GM23248 (cell line): ENCODE measurements at places on chromosomes 2 and 18. TPM values are rescaled to one million over a fixed set of nuclear protein-coding genes. Genes with fewer than 3 reads are reported as not detected.

DNA sequence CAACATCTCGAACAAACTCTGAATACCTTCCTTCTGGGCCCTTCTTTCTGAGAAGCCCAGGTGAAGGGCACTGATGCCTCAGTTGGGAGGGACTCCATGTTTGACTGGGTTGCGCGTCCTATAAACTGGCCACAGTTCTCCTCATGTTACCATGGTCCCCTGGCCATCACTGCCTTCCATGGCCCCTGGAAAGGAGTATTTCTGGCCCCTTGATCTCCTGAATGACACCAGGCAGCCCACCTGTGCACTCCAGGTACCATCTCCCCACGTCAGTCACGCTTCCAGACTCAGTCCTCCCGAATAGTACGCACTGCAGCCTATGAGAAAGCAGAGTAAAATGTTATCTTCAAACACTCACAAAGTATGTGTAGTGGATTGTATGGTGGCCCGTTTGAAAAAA, 73.9 kb downstream of the ACKR3 start:
- DNase-seq: no peak

DNA sequence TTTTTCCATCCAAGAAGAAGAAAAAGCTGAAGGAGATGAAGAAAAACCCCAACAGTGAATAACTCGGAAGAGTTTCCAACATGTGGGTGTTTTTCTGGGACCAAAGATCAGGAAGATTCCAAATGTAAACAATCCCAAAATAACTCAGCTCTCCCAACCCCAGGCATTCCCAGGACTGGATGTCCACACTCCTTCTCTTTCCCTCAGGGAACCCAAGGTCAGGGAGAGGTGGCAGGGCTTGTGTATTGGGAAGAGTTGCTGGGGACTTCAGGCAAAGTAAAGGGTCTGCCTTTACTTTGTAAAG, 268.0 kb downstream of the DYSF start:
- no peak for DNase-seq

- DNase-seq: no peak
These were observed 34.1 kb downstream of the FBXO48 start for GRCh38 chr2:68432696-68433658.

- no peak for DNase-seq
These were observed 79.9 kb downstream of the GALNT14 start for GRCh38 chr2:31058096-31059035.

GRCh38 chr18:69291044-69291443, 109.6 kb upstream of the DOK6 start:
- no peak for DNase-seq

DNA sequence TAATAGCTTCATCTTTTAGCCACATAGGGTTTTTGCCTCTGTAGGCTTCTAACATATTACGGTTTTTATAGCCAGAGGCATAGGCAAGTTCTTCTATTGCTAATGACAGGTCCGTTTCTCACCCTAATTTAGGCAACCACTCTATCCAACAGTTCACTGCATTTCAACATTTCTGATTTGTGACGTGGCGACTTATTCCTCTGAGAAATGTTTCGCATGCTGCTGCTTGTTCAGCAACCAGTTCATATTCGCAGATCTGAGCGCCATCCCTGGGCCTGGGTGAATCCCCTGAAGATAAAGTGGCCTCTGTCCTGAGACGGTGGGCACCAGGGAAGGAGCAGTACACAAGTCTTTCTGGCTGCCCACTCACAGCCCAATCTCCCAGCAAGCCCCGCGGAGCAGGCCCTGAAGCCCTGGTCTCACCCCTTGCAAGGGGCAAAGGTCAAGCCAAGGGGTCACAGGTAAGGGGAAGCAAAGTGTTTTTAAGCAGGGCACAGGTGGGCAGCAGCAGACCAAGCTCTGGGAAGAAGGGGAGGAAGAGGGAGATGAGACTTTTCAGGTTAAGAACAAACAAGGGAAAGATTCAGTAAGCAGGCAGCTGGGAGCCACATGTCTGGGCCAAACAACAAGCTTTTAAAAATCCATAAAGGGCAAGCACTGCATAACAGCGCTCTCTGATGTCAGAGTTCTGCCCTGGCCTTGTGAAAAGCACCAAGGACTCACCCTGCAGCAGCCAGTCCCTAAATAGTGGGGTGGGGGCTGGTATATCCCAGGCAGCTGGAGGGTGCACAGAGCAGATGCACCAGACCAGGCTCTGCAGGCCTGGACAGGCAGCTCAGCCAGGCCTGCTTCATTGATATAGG, 10.8 kb upstream of the COX7A2L start:
- no peak for DNase-seq

MEP1B gene
- total RNA-seq: not detected in 2 replicates

GRCh38 chr2:180411661-180412060, 404.6 kb upstream of the CWC22 start:
- no peak for DNase-seq

DNA sequence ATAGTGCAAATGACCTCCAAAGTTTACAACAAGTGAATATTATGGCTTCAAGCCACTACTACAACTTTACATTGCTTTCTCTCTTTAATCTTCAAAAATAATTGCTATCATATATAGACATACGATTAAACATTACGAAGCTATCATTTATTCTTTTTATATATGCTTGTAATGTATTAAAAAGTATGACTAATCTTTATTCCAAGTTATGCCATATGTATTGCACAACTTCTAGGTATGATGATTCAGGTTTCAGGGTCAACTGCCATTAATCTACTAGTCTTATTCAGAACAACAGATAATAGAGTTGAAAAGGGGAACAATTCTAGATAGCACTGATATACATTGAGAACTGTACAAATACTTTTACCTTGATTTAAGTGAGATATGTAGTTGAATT, 506.2 kb upstream of the TMEFF2 start:
- DNase-seq: no peak

KCNE4 gene
- total RNA-seq: 3.8 and 5.9 TPM in 2 replicates

BCL2 gene
- total RNA-seq: 1.0 and 1.5 TPM in 2 replicates

COBLL1 gene
- 1.3 and 1.8 TPM in 2 replicates for total RNA-seq

DNA sequence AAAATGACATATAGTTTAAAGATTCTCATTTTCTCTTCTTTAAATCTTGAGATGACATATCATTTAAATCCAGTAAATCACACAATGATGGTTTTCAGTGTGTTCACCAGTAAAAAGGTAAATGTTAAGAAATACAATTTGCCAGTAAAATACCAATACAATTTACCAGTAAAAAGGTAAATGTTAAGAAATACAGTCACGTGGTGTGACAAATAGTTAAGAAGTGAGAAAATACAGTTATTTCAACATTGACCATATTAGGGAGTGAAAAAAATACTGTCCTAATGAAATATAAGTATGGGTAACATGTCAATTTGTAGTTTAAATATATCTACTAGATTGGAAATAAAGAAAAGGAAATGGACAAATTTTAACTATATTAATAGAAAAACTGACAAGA, 80.5 kb downstream of the DLGAP1 start:
- no peak for DNase-seq

TDRD15 gene
- not detected in 2 replicates for total RNA-seq

- no peak for DNase-seq
These were observed 91.7 kb downstream of the MDH1 start for GRCh38 chr2:63680455-63680854.

SPATA3 gene
- not detected in 2 replicates for total RNA-seq

FKBP1B gene
- 1.0 and 7.5 TPM in 2 replicates for total RNA-seq

SMCHD1 gene
- 34.0 and 38.8 TPM in 2 replicates for total RNA-seq

- peak; percentile 36 for DNase-seq
These were observed 33.9 kb upstream of the FHL2 start for GRCh38 chr2:105432749-105433148.

MYOM1 gene
- 0.65 TPM in 1 of 2 replicates, not detected in the other for total RNA-seq

- DNase-seq: no peak
These were observed 7.8 kb downstream of the CDK15 start for GRCh38 chr2:201813996-201814760.
